ENCODE measurements at places on chromosomes 2 and 18.

- DNase-seq, result no peak
Observed at GRCh38 chr18:67305466-67305865, 211.1 kb downstream of the DSEL start.

DNA sequence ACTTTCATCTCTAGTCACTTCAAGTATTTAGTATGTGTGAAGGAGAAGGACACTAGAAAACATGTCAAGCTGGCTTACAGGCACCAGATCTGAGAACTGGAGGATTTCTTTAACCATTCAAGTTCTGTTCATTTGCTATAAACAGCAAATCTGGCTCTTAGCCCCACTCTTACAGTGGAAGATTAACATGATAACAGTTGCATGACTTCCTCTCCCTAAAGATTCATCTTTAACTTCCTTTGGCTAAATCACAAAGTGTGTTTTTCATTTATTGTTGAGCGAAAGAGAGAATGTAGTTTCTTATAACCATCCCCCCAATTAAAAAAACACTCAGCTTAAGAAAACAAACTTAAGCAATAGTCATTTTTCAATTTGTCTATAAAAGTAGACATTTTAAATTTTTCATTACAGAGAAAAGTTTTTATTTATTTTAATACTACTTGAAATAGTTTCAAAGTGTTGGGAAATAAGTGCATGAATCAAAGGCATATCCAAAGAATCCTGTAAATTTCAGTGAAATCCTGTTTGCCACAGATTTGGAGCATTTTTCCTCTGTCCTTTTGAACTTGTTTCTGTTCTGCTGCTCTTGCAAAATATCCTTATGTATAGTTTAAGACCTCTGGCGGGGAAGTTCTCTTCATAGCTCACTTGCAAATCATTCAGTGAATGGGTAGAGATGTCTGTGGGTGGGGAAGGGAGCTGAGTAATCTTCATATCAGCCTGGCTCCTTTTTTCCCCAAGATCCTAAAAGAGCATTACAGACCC lies 241.0 kb upstream of the RBBP8 start:
- DNase-seq, result no peak

DNA sequence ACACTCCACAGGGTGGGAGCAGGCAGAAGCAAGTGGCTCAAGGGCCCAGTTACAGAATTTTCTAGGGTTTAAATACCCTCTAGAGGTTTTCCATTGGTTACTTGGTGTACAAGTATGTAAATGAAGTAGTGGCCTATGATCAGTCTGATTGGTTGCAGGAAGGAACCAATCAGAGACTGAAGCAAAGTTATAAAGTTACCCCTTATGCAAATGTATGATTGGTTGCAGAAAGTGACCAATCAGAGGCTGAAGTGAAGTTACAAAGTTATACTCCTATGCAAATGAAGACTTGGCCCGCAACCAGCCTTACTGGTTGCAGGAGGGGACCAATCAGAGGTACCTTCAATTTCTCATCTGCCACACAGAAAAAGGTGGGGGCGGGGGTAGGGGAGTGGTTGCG lies 154.6 kb downstream of the INO80D start:
- DNase-seq, result no peak

GRCh38 chr2:121599963-121600651 lies 49.2 kb downstream of the CLASP1 start:
- no peak for DNase-seq

DNA sequence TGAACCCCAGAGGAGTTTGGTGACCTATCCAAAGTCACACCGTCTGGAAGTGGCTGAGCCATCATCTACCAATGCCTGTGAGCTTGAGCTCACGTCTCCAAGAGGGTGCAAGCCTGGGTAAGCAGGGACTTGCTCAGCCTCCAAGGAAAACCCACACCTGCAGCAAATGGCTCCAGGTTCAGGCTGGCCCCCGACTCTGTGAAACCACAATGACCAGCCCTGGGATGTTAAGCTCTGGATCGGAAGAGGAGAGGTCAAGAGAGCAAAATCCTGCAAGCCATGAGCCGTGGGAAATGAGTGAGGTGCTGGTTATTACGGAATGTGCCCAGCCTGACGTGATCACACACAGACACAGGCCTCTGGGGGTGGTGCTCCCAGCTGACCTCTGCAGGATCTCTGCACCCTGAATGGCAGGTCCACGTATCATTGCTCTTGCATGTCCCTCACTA lies 94.1 kb upstream of the OTOS start:
- no peak for DNase-seq

GRCh38 chr2:218865999-218866398 lies 6.4 kb downstream of the WNT6 start:
- no peak for DNase-seq

GRCh38 chr18:32974421-32975162 lies 201.8 kb upstream of the KLHL14 start:
- DNase-seq, result peak; percentile 87

- no peak for DNase-seq
Observed at GRCh38 chr2:5982193-5982902, 290.2 kb downstream of the SOX11 start.

DNA sequence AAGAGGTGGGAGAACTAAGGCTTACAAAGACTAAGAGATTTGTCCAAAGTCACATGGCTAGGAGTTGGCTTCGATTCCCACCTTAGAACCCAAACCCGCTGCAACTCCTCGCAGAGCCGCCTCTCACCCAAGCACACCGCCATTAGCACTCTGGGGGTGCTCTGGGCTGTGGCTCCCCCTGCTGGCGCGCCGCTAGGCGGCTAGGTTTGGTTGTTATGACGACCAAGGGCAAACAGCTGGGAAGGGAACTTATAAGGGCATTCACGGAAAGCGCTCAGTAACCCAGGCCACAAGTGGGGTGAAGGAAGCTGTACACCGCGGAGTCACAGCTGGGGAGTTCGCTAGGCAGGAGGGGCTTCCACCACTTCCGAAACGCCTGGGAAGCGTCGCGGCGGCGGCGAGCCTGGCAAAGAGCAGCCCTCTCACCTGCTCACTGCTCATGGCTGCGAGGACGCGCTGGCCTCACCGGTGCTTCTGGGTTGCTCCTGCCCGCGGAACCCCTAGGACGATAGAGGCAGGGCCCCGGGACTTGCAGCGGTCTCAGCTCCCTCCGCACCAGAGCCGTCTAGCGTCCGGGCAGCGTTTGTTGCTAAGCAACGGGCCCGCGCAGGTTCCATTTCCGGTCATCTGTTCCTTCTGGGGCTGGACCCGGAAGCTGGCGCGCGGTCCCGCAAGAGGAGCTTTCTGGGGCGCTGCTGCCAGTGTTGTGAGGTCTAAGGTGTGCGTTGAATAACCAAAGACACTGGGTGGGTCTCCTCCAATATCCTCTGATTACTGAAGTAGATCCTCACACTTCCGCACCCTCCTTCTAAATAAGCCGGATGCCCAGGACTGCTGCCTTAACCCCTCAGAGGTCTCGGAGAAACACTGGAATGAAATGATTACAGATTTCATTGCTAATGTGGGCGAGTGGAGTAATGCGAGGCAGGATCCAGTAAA lies at the start of gene DNAH7:
DNAH7 (minus strand) TSS at position 567 of the 939 bp plus-strand sequence; CDS start at position 441, 126 bp downstream.
- DNase-seq, result peak; percentile 65

- DNase-seq, result no peak
Observed at GRCh38 chr2:88254437-88255091, 84.4 kb downstream of the THNSL2 start.

DNA sequence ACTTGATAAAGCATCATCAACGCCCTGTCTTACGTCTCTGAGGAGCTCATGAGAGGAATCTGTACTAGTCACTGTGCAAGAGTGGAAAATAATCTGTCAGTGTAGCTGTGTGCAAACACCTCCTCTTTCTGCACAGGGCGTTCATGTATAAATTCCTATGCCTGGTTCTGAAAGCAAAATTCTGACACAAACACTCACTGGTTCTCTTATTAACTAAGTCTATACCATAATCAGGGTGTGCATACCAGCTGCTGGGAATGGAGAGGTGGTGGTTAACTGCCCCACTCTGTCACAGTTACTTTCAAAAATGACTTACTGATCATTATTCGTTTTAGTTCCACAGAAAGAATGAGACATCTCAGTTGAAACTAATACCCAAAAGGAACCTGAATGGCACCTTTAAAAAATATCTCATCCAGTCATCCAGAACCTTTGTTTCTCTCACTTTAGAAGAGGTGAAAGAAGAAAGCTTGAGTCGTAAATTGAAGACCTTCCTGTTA lies 35.7 kb downstream of the STK39 start:
- no peak for DNase-seq

GRCh38 chr2:184125867-184126266 lies 472.5 kb upstream of the ZNF804A start:
- DNase-seq, result no peak

All from NCI-H1105 treated with DMSO at 0.1 percent for 48 hours (cell line).